ENCODE measurements at places on chromosomes 12 and 14.
A peak's percentile ranks its signal among the peaks of the same experiment; 100 is the strongest.

GRCh38 chr14:68711561-68712309, 81.1 kb downstream of the ZFP36L1 start:
- DNase-seq, result no peak

DNA sequence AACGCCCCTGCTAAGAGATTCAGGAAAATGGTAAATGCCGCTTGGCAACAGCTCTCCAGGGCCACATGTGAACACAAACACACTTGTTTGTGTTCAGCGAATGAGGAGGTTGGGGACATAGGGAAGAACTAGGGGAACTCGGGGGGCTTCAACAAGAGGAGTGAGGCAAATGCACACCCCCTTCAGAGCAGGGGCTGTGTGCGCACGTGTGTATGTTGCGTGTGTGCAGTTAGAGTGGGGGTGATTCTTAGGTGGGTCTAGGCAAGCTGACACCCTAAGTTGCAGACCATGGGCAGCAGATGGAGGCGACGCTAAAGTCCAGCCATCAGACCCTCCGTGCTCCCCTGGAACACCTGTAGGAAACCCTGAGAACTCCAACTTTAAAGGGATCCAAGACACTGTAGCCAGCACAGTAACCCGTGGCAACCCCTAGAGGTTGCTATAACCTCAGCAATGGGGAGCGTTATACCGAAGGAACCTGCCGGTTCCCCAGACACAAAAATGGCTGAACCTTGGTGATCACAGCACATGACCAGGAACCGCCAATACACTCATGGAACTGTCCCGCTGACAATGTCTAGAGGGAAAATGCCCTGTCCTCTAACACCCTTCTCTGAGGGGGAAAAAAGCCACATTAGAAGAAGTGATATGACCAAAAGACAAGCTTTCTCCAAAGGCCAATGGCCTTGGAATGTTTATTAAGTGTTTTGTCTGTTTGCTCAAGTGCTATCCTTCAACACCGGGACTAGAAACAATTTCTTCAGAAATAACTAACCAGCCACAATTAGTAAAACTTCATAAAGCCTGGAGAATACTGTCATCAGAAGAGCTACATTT, 86.5 kb upstream of the CEP83 start:
- DNase-seq, result peak; percentile 77

DNA sequence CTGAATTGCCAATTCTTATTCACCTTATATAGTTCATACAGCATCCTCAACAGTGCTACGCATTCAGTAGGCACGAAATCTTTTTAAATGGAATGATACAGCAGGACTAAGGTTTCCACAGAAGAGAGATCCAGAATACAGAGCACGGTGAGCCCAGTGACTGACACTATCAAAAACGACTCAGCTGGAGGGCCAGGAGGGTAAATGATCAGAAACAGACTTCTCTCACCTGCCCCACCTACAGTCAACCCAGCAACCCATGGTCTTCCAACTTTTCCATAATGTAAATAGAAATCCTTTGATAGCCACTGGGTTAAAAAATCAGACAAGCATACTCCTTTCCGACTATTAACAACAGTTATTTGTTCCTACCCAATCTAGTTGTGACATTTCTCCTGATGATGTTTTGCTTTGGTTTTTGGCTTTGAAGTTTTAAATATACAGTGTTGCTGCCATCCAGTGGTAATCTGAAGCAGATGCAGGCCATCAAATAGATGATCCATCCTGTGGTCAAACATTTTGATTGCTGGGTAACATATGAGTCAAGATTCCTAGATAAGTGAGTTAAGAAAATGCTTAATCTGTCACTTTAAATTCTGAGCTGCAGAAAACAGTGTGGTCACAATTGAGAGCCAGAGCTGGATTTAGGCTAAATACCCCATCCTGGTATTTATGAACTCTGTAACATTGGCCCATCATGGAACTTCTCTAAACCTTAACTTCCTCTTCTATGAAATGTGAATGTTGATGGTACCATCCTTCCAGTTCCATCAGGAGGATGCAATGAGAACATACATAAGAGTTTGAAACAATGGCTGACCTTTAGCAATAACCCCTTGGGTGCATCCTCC, 42.0 kb downstream of the GPHB5 start:
- DNase-seq, result peak; percentile 63

DNA sequence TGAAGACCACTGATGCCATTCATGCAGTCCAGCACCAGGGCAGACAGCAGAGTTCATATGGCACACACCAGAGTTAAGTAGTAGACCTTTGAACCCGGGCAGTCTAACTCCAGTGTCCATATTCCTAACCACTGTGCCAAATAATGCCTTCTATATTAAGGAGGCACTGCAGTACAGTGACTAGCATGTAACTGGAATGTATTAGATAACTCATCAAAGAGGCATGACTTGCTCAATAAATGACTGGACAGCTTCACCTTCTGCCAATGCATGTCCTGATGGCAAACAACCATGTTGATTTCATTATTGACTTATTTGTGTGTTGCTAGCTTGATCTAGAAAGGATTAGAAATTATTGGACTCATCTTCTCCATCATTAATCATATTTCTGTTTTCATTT, 40.2 kb downstream of the DACT1 start:
- DNase-seq, result no peak

DNA sequence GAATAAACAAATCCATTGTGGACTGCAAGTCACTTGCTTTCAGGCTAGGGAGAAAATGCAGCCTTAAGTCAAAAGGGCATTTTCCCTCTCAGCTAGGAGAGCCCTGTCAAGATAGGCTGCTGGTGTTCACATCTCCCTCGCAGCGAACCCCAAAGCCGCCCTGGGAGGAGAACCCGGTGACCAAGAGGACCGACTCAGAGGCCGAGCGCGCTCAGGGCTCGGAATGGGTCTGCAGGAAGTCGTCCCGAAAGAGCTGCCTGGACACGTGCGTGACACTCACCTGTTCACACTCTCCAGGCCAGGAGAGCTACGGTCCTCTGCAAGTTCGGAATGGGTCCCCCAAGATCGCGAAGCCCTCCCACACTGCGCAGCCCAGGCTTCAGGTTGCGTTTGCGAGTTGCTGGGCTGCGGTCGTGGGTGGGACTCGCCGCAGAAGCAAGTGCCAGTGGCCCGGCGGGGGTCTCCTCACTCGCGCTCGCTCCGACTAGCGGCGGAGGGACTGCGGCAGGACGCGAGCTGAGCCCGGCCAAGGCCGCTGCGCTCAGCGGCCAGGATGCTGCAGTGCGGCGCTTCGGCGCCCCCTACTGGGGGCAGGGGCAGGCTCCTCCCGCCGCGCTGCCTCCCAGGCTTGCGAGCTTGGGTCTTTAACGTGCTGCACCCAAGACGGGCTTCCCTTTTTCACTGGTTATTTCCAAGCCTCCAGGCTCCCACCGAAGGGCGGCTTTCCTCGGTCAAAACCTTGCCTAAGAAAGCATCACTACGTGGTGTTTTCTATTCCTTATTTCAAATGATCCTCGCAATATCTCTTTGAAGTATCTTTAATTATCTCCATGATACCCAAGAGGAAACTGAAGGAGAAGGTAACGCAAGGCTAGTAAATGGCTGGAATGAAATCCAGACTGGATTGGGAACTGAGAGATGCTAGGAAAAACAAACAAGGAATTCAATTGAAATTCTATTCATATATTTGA, at the start of gene RERG:
Gene RERG (minus strand): TSS at position 503 of the 971 bp plus-strand sequence. CDS start 3,928 bp downstream, outside the sequence.
- DNase-seq, result peak; percentile 58
